Fibroblast of skin of right biceps (primary cell): ENCODE measurements at places on chromosomes 11 and 22.

- no peak for DNase-seq
Observed at GRCh38 chr22:19929586-19930550, 11.7 kb upstream of the COMT start.

GRCh38 chr11:111500481-111500880 lies 11.7 kb downstream of the BTG4 start:
- DNase-seq: no peak

DNA sequence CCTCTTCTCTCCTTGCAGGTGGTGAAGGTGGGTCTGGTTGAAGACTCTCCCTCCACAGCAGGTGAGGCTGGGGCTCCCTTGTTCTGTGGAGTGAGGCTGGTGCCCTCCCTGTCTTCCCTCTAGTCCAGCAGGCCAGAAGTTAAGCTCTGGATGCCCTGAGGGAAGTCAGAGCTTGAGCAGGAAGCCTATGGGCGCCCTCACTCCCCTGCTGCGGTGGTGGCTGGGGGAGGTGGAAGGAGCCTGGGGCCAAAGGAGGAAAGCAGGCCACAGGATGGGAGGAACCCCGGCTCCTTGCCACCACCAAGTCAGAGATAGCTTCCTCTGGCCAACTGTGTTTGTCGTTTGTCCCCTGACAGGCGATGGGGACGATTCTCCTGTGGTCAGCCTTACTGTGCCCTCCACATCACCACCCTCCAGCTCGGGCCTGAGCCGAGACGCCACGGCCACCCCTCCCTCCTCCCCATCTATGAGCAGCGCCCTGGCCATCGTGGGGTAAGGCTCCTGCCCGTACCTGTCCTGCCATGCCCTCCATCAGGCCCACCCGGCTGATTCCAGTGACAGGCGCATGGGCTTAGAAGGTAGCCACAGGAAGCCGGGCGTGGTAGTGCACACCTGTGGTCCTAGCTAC lies 29.5 kb upstream of the RAB1B start:
- no peak for DNase-seq

DNA sequence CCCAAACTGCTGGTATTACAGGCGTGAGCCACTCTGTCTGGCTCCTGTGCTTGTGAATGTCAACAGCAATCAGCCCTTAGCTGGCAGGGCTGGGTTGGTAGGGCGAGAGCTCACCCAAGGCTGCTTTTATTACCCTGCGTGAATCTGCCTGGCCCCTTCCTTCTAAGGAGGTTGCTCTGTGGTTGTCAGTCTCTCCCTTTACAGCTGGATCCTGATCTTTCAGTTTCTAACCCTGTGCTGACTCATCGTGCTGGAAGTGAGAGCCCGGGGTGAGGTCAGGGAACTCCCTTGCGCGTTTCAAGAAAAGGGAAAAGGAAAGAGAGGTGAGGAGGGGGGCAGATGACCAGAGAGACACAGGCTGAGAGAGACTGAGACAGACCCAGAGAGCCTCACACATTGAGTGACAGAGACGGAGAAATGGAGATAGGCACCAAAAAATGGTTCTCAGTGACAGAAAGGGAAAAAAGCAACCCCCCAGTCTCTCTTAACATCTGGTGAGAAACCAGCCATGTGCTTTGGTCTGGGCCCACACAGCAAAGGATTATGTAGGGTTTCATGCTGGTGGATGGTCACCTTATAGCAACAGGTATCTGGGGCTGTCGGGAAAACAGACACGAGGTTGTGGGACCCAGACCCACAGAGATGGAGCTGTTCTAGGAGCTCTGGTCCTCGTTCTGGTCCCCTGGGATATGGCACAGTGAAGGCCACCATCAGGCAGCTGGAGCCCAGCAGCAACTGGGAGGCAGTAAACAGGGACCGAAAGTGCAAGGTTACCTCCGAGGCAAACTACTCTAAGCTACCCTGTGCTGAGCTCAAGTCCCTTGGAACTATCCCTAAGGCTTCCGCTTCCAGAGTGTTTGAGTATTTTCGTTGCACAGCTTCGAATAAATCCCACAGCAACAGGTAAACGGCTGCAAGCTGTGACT lies 2.5 kb downstream of the TCN2 start:
- peak; percentile 59 for DNase-seq

- DNase-seq: no peak
Observed at GRCh38 chr22:49881856-49882255, 28.2 kb downstream of the ZBED4 start.

DNA sequence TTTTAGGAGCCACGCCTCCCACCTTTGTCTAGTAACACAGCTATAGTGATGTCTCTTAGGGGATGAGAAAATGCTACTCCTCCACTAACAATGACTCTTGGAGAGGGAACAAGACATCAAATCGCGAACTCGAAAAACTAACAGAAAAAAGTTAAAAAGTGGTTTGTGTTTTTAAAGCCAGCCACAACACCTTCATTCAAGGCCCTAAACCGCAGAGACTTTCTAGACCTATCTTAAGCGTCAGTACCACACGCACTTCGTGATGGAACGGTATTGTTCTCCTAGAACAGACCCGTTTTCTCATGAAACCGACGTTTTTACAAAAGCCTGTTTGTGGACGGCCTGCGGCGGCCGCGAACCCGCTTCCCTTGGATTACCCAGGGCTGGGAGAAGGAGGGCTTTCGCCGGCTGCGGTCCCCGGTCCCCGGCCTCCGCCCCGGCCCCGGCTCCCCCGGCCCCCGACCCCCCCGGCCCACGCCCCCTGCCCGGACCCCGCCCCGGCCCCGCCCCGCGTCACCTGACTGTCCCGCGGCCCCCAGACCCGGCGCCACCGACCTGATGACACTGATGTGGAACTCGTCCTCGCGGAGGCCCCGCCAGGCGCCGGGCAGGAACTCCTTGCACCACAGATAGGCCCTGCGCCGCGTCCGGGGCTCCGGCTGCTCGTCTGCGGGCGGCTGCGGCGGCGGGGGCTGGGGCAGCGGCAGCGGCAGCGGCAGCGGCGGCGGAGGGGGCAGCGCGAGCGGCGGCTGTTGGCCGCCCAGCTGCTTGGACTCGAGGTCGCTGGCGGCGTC lies 718 bp downstream of the CHKA start:
- DNase-seq: peak; percentile 43

- no peak for DNase-seq
Observed at GRCh38 chr11:61996933-61997332, 29.5 kb upstream of the FTH1 start.

- DNase-seq: no peak
Observed at GRCh38 chr11:5507933-5508305, 1.8 kb downstream of the UBQLN3 start.

GRCh38 chr11:105045676-105046296 lies 651 bp upstream of the CARD16 start:
- peak; percentile 21 for DNase-seq

GRCh38 chr22:37739611-37740049 lies 42.8 kb downstream of the TRIOBP start:
- no peak for DNase-seq

DNA sequence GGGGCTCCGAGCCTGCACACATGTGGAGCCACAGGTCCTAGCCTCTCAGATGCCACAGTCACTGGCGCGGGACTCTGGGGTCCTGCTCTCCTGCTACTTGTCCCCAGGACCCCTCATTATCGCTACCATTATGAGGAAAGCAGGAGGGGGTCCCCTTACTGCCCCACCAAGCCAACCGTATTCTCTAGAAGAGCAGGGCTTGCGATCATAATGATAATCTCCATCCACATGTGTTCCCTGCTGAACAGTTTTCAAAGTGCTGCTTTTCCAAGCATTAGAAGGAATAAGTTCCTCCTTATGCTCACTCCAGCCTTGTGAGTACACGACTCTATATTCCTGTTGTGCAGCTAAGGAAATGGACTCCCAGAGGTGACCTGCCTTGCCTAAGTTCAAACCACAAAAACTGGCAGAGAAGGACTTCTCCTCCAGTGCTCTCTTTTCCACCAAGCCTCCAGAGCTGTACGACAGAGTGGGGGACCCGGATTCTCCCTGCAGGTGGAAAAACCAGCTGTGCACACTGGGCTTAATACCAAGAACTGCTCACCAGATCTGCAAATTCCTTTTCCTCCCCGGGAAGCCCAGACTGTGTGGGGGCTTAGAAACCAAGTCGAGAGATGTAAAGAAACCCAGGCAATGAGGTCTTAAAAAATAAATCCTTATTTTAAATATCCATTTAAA lies 92.8 kb upstream of the DRD2 start:
- DNase-seq: no peak

GRCh38 chr22:44458044-44459020 lies 39.7 kb downstream of the RTL6 start:
- DNase-seq: no peak

- DNase-seq: peak; percentile 33
Observed at GRCh38 chr22:37082251-37082873, 27.2 kb downstream of the TMPRSS6 start.

- DNase-seq: peak; percentile 96
Observed at GRCh38 chr11:65491614-65492386, 7.0 kb upstream of the MALAT1 start.

- DNase-seq: peak; percentile 5
Observed at GRCh38 chr22:47401976-47402770, 639.7 kb downstream of the TBC1D22A start.
